Activated CD4-positive, alpha-beta T cell treated with anti-CD3 and anti-CD28 coated beads for 36 hours (primary cell): ENCODE measurements at places on chromosomes 13 and 19. TPM values are rescaled to one million over a fixed set of nuclear protein-coding genes. Genes with fewer than 3 reads are reported as not detected.

DNA sequence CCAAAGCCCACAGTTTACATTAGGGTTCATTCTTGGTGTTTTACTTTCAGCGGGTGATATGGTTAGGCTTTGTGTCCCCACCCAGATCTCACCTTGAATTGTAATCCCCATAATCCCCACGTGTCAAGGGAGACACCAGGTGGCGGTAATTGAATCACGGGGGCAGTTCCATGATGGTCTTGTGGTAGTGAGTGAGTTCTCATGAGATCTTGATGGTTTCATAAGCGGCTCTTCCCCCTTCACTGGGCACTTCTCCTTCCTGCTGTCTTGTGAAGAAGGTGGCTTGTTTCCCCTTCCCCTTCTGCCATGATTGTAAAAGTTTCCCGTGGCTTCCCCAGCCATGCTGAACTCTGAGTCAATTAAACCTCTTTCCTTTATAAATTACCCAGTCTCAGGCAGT lies 12.0 kb downstream of the FPR2 start:
- no peak for DNase-seq

DNA sequence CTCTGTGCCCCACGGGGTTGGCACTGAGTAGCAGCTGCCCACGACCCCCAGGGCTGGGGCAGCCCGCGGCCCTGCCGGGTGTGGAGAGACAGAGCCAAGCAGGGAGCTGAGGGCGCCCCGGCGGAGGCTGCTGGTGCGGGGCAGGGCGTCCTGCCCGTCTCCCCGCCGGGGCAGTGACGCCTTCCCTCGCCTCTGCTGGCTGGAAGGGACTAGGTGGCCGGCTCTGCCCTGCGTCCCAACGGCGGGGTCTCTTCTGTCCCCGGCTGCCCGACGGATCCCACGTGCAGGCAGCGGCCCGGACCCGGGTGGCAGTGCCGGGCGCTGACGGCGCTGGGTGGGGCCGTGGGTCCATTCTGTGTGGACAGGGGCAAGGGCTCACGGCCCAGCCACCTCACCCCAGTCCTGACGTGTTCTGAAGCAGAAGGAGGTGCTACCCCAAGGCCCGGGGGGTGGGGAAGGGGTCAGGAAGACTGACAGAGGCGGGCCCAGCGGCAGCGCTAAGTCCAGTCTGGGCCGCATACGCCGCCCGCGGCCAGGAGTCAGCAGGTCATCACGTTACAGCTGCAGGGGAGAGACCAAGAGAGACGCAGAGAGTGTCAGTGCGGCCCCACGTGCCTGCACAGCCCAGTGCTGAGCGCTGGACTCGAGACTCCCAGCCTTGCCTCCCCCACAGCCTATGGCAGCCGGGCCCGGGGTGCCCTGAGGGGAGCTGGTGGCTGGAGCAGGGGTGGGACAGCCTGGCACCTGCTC lies 15.1 kb upstream of the PLPP2 start:
- no peak for DNase-seq

Gene BLVRB
- 34.1 TPM for total RNA-seq

DNA sequence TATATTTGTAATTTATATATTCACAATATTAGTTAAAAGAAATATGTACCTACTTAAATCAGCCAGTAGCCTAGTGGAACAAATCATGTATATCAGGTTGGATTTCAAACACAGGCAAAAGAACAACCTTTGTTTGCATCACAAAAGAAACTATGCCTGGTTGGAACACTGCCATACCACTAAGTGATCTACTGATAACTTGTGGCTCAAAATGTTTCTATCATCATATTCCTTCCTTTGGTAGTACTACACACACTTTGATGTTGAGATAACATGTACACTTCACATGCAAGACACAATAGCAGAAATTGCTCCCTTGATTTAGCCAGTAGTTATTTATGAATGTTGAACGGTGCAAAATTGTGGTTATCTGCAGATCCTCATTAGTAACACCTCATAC lies 146.0 kb upstream of the GPC6 start:
- no peak for DNase-seq

DNA sequence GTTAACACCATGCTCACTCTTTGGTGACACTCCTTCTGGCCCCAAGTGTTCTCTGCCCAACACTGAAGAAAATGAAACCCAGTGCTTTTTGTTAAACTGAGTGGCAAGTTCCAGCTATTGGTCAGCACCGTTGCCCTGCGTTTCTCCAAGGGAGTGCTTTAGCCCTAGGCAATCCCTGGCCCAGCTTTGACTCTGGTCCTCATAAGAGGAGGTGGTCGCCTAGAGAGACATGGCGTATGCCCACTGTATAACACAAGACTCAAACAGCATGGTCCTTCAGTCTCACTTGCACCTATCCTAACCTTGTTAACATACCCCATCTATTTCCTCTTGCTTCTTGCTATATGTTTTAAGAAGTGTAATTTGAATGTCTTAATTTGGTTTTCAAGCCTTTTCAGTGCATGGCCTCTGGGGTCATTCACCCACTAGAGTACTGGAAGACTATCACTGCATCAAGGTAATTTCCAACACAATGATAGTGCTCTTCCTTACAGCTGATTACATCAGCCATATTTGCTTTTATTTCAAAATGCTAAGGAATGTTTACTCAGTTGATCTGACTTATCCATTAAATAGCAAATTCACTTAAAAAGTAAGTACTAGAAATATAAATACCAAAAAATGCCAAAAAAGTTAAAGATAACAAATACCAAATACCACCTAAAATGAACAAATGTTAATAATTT lies 190.5 kb upstream of the SOX21 start:
- no peak for DNase-seq

DNA sequence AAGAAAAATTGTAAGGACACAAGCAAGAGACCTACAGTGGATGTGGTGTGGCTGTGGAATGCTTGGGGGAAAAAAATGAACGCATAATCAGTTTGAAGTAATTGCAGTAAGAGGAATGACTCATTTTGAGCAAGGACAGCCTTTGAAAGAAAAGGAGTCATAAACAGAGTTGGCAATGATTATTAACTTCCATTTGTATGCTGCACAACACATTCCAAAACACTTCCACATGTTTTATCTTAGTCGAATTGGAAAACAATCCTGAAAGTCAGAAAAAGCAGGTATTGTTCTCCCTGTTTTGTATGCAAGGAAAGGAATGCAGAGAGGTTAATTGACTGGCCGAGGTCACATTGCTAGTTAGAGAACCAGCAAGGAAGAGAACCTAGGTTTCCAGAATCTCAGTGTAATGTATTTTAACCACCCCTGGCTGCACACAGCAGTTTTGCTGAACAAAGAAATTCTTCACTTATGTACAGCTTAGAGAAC lies 630.0 kb upstream of the MIR17HG start:
- no peak for DNase-seq

DNA sequence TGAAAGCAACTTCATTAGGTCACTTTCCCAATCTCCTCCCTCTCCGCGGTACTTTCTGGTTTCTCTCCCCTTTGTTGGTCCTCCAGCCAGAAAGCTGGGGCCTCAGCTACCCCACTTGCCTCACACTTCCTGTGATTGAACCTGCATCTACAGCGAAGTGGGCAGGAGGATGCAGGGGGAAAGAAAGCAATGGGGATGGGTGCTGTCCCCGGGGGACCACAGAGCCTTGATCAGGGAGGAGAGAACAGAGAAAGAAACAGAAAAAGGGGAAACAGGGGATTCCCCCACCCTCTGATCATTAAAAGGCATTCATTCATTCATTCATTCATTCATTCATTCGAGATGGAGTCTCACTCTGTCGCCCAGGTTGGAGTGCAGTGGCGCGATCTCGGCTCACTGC lies 74.2 kb downstream of the TRPM4 start:
- peak; percentile 26 for DNase-seq

- peak; percentile 75 for DNase-seq
These were observed 3.9 kb downstream of the TMEM147 start for GRCh38 chr19:35549174-35549788.

GRCh38 chr19:45440873-45441654 lies 17.3 kb upstream of the ERCC1 start:
- peak; percentile 16 for DNase-seq

Gene KLK14
- 1.1 TPM for total RNA-seq

Gene ZNF790
- total RNA-seq, result 7.1 TPM

DNA sequence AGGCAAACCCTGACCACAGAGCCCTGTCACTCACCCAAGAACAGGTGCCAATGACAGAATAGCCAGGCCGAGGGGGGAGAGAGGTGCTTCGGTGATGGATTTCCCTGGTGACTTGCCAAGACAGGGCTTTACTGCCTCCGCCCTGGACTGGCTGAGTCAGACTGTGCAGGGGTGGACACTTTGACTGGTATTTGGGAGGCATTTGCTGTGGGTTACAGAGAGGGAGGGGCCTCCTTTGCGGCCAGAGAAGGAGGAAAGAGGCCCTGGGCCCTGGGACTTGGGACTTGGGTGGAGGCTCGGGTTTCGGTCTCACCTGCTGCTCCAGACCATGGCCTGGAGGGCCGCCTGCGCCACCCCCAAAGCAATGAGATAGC lies 4.6 kb upstream of the EPS8L1 start:
- peak; percentile 65 for DNase-seq

- no peak for DNase-seq
These were observed 115.9 kb upstream of the PCDH20 start for GRCh38 chr13:61531383-61532065.

Gene LGI4
- total RNA-seq, result 0.66 TPM

DNA sequence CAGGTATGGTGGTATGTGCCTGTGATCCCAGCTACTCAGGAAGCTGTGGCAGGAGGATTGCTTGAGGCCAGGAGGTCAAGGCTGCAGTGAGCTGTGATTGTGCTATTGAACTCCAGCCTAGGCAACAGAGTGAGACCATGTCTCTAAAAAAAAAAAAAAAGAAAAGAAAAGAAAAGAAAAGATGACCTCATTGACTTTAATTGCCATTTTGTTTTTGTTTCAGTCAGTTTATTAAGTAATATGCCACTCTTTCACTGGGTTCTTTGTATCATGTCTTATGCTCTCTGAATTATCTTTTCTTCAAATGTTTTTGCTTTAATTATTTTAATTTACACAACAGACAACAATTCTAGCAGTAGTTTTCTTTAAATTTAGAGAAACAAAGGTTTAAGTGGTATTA lies 293.8 kb downstream of the TSHZ3 start:
- no peak for DNase-seq

DNA sequence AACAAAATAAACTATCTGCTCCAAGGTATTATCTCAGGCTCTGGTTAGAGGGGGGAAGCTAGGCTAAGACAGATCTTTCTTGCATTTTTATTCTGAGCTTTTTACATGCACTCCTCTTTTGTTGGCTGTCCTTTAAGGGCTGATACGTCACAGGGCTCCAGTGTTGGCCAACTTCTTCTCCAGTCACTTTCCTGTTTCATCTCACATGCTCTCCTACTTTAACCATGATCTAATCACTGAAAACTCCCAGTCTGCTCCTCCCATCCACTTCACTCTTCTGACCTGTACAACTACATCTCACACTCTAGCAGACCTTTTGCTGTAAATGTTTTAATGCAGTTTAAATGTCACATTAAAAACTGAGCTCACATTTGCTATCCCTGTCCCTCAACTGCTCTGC lies 510.0 kb upstream of the KLF12 start:
- no peak for DNase-seq

GRCh38 chr19:10343495-10343894 lies 4.1 kb upstream of the ICAM3 start:
- no peak for DNase-seq

Gene CD177
- total RNA-seq, result not detected

DNA sequence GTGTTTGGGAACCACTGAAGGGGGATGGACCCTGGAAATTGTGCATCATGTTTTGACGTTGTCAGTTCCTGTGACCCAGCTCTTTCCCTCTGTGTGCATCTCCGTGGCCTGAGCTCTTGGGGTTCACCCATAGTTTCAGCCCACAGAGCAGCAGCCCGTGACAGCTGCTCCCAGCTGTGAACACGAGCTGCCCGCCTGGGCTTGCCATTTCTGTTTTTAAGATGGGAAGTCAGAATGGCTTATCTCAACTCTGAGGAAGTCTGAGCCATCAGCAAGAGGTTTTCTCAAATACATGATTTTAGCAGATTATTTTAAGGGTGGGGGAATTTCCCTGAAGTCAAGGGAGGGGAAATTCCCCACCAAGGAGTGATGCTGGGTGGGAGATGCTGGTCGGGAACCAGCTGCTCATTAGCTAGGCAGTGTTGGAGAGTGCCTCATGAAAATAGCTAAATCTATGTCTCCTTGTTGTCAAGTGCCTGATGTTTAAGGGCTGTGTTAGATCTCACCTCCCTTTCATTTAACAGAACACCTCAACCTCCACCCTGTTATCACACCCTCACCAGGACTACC lies 34.8 kb upstream of the C1QTNF9 start:
- DNase-seq, result peak; percentile 88

DNA sequence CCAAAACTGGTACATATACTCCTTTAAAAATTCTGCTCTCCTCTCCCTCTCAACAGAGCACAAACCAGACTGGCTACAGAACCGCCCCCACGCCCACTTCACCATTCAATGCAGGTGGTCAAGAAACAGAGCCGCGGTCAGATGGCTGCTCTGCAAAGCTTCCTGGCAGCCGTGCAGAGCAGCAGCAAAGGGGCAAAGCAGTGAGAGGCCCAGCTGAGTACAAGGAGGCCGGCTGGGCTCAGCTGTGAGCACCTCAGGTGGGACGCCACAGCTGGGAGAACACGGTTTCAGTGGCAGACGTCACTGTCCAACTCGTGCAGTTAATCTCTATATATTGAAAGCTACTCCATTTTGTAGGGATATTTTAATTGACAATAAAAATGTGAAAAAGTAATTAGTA lies 8.3 kb downstream of the GRTP1 start:
- DNase-seq, result no peak

DNA sequence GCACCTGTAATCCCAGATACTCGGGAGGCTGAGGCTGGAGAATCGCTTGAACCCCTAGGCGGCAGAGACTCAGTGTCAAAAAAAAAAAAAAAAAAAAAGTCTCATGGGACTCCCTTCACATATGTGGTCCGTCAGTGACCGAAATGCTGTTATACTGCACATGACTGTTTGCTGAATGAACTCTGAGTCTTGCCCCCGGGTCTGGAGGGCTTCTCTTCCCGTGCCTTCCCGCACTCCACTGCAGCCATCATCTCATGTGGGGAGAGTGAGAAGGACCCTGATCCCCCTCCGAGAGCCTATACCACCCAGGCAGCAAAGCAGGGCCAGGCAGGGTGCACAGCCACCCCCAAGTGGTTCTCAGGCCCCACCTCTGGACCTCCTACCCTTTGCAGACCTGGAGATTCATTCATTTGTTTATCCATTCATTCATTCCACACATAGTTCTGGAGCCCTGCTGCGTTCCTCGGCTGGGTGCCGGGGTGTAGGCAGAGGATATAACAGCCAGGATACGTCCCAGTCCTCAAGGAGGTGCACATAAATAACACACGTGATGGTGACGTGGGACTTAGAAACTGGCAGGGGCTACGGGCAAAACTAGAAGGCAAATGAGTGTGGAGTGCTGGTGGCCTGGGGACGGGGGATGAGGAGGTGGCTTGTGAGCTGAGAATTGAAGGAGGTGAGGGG lies 14.2 kb downstream of the NDUFA11 start:
- DNase-seq, result no peak

Gene PTPRH
- not detected for total RNA-seq
